ENCODE measurements at places on chromosomes 3 and 15.

DNA sequence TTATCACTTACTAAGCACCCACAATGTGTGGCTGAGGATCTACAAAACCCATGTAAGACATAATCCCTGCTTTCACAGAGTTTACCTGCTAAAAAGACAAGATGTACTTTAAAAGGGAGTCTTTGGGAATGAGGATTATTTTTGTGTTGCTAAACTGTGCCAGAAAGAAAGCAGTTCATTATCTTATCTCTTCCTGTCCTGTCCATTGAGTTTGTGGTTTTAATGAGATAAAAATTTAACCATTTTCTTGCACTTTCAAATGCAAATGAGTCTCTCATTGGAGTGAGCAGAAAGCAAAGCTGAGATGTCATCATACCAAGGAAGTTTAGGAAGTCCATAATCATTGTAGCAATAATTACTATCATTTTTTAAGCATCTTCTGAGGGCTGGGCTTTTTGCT lies 231.2 kb upstream of the ADAMTS9 start:
- no peak for DNase-seq

- DNase-seq = no peak
Observed at GRCh38 chr15:28096670-28097431, 2.3 kb downstream of the OCA2 start.

GRCh38 chr3:133944181-133944580 lies 48.5 kb upstream of the RAB6B start:
- DNase-seq = no peak

DNA sequence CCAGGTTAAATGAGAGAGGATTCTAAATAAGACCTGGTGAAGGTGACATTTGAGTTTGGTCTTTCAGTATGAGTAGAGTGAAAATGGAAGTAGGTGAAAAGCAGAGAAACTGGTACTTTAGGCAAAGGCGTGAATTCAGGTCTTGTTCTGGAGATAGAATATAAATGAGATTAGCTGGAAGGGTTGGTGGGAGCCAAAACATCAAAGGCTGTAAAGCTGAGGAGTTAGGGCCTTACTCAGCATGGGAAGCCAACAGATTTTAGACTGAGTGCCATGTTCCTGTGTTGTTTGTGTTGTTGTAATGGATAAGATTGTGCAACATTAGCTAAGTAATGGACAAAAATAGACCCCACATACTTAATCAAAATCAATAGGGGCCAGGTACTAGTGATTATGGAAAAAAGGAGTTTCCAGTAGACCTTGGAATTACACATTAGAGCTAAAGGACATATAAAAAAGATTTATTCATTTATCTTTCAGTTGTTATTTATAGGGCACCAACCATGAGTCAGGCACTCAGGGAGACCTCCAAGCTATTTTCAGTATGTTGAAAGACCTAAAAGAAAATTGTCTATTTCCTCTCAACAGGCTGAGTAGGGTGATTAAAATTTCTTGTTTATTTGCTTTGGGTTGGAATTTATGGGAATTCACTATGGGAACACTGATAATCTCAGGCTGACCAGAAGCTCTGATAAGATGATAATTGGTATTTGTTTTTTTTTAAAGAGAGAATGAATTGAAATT lies 20.8 kb downstream of the ARL14 start:
- no peak for DNase-seq

DNA sequence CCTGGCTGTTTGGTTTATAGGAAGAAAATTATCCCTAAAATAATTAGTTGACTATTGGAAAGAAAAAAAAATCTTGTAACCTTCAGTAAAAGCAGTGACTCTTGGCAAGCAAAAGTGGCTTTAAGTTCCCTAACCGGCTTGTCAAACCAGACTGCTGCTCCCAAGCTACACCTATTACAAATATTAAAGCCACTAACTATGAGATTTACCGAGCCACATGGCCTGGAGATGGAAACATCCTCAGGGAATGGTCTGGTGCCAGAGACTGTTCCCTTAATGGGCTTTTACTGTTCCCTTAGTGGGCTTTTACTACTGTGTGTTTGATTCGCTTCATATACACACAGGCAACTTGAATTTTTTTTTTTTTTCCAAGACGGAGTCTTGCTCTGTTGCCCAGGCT lies 35.9 kb upstream of the ZNF774 start:
- no peak for DNase-seq

DNA sequence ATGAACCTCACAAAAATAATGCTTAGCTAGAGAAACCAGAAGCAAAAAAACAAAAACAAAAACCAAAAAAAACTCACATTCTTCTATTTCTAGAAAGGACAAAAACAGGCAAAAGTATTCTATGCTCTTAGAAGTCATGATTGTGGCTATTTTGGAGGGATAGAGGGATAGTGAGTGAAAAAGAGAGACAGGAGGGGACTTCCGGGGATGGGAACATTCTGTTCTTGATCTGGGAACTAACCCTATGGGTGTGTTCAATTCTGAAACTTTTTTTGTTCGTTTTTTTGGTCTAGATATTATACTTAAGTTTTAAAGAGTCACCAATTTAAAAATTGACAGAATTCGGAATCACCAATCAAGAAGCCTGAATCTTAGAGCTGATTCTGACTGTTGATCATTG lies 120.0 kb upstream of the TPM1 start:
- DNase-seq = no peak

GRCh38 chr15:78104119-78104479 lies 11.7 kb downstream of the SH2D7 start:
- DNase-seq = no peak
